Activated CD8-positive, alpha-beta memory T cell treated with anti-CD3 and anti-CD28 coated beads for 4 hours (primary cell): ENCODE measurements at places on chromosomes 7 and 10.

- no peak for DNase-seq
These were observed 119.3 kb downstream of the SRPK2 start for GRCh38 chr7:105269397-105269796.

DNA sequence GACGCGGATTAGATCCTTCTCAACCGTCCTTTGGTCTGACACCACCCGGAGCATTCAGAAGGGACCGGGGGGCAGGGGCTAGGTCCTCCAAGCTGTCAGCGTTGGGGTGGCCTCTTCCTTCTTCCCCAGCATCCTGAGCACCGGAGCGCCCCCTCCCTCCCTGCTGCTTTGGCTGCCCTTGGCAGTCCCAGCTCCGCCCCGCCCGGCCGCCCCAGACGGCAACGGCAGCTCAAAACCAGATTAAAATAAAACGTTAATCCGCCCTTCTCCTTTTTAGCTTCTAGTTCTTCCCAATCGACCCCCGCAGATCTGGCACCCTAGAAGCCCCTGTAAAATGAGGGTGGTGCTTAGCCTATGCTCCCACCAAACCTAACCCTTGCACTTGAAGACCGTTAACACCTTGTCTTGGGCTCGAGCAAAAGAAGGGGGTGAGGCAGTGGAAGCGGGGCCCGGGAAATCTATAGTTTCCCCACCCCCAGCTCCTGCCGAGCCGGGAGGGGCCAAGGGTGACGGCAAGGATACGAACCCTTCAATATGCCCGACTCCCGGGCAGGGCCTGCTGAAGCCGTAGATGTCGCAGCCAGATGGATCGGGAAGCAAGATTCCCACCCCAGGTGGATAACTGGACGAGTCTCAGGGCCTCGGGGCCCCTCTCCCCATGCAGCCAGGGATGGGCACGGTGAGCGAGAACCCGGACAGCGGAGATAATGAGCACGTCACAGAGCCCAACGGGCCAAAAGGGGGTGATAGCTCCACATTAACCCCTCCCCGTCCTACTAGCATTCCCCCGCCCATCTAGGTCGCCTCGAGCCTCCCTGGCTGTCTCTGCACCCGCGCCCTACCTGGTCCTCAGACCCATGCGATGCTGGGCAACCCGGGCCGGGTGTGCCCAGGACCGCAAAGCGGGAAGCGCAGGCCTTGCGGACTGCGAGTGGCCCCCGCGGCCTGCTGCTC is 169.7 kb downstream of the NRF1 start:
- DNase-seq, result no peak

- DNase-seq, result no peak
These were observed 70.1 kb downstream of the AUTS2 start for GRCh38 chr7:69668339-69668870.

- DNase-seq, result no peak
These were observed 21.7 kb downstream of the CCM2 start for GRCh38 chr7:45021604-45022296.

DNA sequence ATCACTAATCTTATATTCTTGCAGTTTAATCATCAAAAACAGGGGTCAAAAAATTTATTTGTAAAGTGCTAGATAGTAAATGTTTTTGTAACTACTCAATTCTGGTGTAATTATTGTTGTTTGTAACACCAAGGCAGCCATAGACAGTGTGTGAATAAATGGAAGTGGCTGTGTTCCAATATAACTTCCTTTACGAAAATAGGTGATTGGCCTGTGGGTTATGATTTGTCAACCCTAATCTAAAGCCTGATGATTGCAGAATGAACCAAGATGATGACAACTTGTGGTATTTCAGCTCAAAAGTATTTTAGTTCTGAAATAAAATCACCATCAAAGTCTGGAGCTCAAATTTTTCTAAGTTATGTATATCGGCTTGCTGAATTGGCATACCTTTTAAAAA is 34.4 kb upstream of the ETV1 start:
- no peak for DNase-seq
